Liver (tissue), 10 donors: ENCODE measurements at places on chromosomes 5 and 9.
A peak's percentile ranks its signal among the peaks of the same experiment; 100 is the strongest.

GRCh38 chr5:92850886-92851285 lies 730.1 kb downstream of the NR2F1-AS1 start:
- DNase-seq: no peak

DNA sequence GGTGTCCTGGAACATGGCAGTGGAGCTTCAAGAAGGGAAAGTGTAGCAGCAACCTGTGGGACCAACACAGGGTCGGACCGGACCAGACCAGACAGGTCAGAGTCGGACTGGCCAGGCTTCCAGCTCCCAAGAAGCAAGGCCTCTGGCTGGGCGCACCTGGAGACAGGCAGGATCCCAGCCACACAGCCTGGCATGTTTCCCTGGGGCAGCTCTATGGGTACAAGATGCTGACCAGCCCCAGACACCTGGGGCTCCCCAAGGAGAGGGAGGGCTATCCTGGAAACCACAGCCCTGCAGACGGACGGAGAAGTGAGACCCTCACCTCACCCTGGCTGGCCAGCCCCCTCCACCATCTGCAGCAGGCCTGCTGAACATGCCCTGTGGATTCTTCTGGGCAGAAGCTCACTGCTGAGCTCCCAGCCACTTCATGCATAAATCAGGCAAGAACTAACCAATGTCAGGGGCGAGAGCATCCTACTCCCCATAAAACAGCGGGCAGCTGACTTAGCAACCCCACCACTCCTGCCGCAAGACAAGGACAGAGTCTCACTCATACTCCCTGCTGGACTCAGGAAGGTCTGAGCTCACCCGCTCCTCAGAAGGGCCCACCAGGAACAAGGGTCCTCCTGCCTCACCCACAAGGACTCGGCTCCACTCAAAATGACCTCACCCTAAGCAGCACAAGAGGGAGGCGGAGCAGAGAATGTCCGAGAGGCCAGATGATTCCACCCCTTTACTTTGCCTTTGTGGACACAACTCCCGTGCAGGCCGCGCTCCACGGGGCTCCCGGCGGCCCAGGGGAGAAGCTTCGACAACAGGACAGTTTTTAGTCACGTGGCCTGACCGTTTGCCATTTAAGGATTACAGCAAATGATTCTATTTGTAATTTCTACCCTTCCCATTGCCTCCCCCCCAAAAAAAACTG lies 2.9 kb upstream of the DPH7 start:
- no peak for DNase-seq

- no peak for DNase-seq
These were observed 64.6 kb upstream of the EPB41L4B start for GRCh38 chr9:109385499-109385898.

DNA sequence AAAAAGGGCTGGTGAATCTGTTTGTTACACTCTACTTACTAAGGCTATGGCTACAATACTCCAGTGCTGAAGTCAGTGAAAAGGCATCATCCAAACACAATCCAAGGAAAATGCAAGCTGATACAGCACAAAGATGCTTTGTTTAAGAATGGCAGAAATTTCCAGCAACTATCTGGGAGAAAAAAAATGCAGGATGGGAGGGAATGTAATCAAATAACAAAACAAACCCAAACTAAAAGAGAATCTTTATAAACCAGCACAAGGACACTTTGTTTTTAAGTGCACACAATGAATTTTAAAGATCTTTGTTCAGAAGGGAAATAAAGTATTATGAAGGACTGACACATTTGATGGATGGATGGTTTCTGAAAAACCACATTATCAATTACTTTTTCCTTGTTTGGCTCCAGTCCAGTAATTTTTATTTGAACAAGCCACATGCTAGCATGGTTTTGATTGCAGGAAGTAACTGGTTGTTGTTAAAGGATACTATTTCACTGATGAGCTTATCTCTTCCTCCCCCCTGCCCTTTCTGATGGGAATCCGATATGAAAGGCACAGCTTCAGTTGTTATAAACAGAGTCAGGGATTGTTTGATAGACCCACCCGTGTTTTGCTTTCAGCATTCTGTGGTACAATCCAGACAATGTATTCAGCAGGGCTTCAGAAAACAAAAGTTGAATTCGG lies 12.1 kb upstream of the TLE4 start:
- DNase-seq: no peak

DNA sequence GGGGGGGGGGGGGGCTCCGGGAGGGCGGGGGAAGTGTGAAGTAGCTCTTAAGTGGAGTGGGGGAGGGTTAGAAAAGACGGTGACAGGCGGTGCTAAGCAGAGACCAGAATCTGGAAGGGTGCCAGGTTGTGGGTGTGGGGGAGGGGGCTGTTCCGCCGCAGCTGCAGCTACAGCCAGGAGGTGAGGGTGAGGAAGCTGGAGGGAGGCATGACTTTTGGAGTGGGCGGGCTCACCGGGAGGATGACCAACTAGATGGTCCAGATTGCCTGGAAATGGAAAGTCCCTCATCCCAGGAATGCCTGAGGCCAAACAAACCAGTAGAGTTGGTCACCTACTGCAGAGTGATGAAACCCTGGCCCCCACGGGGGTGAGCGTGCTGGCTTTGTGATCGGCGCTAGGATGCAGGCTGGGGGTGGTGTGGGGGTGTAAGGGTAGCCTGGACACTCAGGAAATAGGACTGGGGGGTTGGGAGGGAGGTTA lies 158.1 kb upstream of the SHB start:
- DNase-seq: peak; percentile 61

DNA sequence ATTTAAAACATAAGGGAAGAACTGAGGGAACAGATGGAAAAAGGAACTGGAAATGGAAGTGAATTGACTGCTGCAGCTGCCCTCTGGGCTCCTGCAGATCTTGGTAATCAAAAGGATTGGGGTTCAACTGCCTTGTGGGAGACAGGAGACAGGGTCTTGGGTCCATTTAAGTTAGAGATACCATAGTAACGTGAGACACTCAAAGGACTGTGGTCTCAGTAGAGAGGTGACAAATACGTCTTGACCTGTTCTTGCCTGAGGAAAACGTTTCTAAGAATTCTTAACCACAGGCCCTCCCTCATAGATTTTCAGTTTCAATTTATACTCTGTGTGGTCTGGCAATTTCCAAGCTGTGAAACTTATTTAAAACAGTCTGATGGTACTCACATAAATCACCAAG lies 100.8 kb upstream of the DHFR start:
- no peak for DNase-seq

- DNase-seq: no peak
These were observed 62.0 kb downstream of the SHB start for GRCh38 chr9:38007016-38007415.

GRCh38 chr9:97985058-97985861 lies 2.1 kb downstream of the ANP32B start:
- DNase-seq: no peak

- DNase-seq: no peak
These were observed 13.2 kb downstream of the GARNL3 start for GRCh38 chr9:127277770-127278169.

DNA sequence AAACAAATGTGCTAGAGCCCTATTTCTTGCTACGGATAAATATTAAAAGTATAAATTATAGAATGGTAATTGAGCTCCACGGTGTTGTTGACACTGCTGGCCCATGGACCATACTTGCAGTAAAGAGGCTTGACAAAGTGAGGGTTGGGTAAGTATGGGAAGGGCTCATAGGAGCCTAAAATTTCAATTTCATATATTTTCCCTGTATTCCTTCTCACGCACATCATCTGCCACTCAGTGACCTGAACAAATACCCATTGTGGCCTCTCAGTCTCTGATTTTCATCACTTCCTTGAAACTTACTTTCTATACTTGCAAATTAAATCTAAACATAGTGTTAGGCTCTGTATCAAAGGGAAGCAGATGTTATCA lies 116.5 kb downstream of the PIK3R1 start:
- DNase-seq: no peak

GRCh38 chr9:111854799-111855198 lies 41.8 kb upstream of the UGCG start:
- DNase-seq: no peak

GRCh38 chr5:40276426-40277102 lies 403.2 kb upstream of the PTGER4 start:
- no peak for DNase-seq
